ENCODE measurements at places on chromosomes 3 and 15. TPM values are rescaled to one million over a fixed set of nuclear protein-coding genes. Genes with fewer than 3 reads are reported as not detected.

The BFSP2 gene
- total RNA-seq, result not detected

DNA sequence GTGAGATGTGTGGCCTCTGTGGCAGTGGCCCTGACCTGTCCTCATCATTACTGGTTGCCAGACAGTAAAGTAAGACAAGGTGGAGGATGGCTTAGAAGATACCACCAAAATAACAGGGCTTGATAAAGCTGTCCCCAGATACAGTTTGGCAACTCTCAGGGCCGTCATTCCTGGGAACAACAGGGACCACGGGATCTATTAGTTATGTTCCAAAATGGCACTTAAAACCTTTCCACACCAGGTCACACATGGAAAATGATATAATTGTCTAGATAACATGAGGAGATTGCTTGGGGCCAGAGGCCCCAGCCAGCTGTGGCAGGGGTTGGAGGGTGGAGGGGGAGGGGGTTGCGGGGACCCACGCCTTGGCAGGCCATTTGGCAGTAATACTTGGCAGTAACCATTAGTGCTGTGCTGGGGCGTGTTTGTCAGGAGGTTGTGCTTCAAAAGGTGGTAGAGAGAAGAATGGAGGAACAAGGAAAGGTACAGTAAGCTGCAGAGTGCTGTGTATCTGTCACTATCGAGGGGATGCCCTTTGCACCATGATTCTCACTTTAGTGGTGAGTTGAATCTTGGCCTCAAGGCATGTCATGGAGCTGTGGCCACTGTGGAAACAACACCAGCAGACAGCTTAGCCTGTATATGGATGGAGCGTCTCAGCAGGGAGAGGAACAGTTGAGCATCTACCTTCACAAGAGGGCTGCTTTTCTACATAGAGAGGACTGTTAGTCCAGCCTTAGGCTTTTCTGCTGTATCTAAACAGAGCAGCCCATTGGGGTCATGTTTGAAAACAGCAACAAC is 14.0 kb downstream of the PLCL2 start:
- no peaks in the 10 kb centered on the region for H3K4me1 ChIP-seq
- H3K36me3 ChIP-seq, result no peaks in the 10 kb centered on the region
- H3K4me3 ChIP-seq, result no peak overlapping the region
- no peaks in the 10 kb centered on the region for H3K27me3 ChIP-seq
- no peak for DNase-seq

The SPSB4 gene
- total RNA-seq, result not detected

DNA sequence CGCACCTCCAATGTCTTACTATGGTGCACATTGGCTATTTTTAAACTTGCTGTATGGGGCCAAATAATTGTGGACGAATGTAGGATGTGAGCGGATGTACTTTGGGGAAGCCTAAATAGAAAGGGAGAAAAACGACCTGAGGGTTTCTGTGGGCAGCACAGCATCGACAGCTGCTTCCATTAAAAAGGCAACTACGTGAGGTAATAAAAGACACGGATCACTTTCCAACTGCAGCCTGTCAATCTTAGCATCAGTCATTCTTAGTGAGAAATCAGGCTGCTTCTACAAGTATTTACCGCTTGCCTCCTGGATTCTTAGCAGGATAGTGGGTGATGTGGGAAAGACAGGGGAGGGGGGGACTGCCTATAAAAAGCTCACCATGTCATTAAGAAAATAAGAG is 186.7 kb upstream of the SLC2A2 start:
- no peaks in the 10 kb centered on the region for H3K27me3 ChIP-seq
- no peaks in the 10 kb centered on the region for H3K4me1 ChIP-seq
- no peak overlapping the region for H3K4me3 ChIP-seq

The SH3GL3 gene
- total RNA-seq, result not detected

The KNG1 gene
- not detected for total RNA-seq

The KLHL40 gene
- not detected for total RNA-seq
